ENCODE measurements at places on chromosomes 1 and 21.

- DNase-seq = no peak
Observed at GRCh38 chr1:115649964-115650363, 8.2 kb downstream of the VANGL1 start.

DNA sequence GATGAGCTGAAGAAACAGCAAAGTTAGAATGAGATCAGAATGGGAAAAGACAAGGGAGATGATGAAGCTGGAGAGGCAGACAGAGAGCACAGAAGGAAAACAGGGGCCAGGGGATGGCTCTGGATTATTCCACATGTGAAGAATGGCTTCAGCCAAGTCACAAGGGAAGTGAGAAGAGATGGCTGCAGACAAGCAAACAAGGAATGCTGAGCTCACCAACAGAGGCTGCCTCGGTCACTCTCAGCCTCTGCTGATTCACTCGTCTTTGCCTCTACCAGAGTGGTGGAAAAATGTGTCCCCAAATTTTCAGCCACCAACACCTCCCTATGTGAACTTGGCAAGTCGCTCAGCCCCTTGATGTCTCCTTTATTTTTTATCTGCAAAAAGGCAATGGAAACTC is 46.7 kb downstream of the TRABD2B start:
- no peak for DNase-seq

DNA sequence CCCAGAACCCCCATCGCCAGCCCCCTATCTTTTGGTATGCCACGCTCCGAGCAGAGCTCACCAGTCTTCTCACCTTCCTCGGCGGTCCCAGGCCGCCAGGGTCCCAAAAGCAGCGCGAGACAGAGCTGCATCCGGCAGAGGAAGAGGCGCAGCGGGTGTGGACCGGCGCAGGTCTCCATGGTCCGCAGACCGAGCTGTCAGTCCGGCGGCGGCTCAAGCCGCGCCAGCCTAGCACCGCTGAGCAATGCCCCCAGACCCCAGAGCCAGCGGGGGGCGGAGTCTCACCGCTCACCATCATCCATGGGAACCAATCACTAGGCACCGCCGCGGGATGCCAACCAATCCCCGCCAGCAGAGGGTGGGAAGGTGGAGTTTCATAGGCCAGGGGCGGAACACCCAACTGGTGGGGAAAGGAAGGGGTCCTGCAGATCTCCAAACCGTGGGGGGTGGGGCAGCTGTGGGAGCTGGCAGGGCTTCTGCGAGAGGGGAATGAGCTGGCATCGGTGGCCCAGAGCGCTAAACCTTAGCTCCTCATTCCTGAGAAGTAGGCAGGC is at the start of gene EPHA10:
TSS of gene EPHA10 (minus strand) at position 233 of the 554 bp plus-strand sequence. CDS start at position 179, 54 bp downstream.
- no peak for DNase-seq

DNA sequence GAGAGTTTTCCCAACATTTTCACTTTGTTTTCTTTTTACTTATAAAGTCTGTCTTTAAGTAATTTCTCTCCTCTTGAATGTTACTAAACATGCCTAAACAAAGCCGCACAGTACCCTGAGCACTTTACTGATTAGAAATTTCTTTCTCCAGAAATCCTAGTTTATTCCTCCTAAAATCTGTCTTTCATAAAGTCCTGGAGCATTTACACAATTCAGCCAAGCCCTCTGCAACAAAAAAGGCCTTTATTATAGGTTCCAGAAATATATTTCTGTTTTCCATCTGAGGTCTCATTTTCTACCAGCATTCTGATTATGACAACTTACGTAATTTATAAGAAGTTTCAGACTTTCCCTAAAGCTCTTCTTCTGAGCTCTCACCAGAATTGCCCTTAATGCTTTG is 549.5 kb upstream of the OLFM3 start:
- DNase-seq = no peak

- DNase-seq = no peak
Observed at GRCh38 chr21:44751186-44751798, 39.9 kb upstream of the TSPEAR start.

DNA sequence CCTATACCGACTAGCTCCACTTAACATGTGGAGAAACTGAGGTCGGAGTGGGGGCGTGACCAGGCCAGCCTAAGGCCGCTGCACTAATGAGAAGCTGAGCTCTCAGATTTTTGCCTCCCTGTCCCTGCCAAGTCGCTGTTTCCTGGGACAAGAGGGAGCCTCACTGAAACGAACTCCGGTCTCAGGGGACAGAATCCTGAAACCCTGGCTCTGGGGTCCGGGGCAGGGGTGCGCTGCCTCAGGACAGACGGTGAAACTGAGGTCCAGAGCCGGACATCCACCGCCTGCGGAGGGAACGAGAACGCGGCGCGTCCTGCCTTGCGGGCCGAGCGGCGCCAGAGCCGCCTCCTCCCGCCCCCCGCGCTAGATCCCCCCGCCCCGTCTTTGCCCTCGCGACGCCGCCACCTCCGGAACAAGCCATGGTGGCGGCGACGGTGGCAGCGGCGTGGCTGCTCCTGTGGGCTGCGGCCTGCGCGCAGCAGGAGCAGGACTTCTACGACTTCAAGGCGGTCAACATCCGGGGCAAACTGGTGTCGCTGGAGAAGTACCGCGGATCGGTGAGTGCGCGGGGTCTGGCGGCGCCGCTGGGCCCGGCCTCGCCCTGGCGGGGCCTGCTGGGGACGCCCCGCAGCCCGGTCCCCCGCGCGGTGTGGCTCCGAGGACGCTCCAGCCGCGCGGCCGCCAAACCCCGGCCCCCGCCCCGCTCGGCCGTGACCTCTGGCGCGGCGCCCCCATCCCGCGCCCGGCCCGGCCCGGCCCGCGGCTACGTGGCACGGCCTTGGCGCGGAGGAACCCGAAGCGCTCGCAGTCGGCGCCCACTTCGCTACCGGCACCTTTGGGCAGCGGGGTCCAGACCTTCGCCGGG is at the start of gene GPX7:
TSS of gene GPX7 (plus strand) at position 381 of the 865 bp plus-strand sequence. CDS start at position 420, 39 bp downstream.
- DNase-seq = peak; percentile 20

DNA sequence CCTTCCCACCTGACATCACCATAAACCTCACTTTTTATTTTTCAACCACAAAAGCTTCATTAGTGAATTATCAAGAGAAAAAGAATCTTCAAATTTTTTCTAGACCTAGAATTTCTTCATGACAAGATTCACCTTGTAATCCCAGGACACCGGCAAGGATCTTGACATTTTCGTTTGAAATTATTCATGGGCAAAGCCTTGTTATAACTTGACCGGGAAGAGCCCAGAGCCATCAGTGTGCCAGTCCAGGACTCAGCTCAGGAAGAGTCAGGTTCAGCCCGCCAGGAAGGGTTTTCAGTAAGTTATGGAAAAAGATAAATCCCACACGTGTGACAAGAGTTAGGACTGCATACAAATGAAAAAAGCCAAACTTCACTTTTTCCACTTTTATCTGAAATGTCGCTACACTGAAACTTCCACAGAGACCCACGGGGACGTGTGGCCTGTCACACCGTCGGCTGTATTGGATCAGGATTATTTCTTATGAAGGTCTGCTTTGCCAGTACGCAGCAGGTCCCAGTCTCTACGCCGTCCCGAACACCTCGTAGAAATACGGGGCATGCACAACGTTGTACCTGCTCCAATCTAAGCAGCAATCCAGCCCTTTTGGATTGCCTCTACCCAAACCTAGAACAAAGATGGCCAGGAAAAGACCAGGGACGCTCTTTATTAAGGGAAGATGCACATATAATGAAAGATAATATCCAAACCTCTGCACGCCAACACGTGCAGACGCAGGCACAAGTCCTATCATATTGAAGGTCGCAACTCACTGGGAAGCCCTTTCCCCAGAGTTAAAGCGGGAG is 916 bp downstream of the F3 start:
- no peak for DNase-seq

GRCh38 chr1:54474310-54475251 is 68.4 kb upstream of the SSBP3 start:
- DNase-seq = no peak

GRCh38 chr1:211604548-211604947 is 25.6 kb upstream of the SLC30A1 start:
- DNase-seq = no peak

DNA sequence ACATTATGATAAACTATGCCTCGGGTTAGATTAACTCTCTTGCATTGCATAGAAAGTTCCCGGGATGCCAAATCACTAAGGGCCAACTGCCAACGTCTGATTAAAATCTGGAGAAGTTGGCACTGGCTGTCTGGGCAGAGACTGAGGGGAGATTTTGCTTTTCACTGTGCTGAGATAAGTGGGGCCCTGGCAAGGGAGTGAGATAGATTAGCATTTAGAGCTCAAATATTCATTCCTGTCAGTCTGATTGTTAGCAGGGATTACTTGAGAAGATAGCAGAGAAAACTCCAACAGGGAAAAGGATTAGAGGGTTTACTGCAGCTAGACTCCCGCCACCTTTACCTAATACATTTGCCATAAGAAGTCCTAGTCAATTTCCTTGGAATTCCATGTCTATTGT is 714.1 kb upstream of the CHRM3 start:
- no peak for DNase-seq

DNA sequence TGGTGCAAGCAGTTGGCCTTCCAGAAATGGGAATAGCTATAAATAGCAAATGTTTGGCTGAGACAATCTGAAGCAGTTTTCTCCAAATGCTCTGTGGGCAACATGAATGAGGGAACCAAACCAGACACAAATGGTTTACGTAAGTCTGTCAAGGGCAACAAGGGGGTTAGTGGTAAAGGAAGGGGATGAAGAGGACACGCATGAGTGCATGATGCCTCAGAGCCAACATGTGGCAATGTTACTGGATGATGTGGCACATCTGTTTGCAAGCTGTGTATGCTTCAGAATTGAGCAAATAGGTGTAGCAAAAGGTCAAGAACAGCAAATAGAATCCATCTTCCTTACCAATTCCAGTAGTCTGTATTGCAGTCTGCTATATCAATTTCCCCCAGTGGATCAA is 76.3 kb upstream of the LMO4 start:
- DNase-seq = no peak

- no peak for DNase-seq
Observed at GRCh38 chr1:235918032-235918431, 51.3 kb upstream of the LYST start.

DNA sequence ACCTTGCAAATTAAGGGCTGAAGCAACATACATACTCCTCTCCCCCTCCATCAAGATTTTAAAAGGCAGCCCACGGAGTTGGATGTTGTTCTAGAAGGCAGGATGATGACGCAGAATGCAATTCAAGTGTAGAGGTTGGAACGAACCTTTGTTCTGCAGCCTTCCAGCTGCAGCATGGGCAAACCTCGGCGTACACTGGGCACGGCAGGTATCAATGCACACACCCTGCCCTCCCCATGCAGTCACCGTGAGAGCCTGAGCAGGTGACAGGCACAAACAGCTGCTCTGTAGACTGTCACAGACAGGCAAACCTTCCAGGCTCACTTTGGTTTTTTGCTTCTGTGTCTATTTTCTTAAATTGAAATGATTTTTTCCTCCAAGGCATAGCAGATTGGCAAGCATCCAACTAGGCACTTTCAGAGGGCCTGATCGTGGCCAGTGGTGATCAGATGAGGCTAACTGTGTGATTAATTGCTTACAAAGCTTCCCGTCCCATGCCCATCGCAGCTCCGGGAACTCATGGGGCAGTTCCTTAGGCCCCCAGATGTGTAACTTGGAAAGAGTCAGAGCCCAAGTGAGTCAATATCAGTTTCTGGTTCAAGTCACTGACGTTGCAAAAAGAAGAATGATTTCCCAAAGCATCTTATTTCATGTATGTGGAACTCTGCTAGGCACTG is 82.3 kb downstream of the ITPKB start:
- DNase-seq = no peak

DNA sequence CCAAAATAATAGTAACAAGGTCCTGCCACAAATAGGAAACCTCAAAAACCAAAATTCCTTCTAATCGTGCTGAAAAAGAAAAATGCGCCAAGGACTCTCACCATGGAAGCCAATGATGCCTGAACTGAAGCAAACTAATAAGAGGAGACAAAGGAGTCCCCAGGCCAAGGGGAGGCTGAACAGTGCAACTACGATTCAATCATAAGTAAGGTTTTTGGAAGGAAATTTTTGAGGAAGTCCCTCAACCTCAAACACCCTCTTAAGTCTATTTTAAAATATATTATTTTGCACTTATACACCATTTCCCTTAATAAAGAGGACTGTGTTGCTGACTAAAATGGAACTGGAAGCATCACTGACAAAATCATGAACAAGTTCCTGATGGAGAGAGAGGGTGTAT is 1.7 kb upstream of the ARHGAP29 start:
- DNase-seq = no peak

DNA sequence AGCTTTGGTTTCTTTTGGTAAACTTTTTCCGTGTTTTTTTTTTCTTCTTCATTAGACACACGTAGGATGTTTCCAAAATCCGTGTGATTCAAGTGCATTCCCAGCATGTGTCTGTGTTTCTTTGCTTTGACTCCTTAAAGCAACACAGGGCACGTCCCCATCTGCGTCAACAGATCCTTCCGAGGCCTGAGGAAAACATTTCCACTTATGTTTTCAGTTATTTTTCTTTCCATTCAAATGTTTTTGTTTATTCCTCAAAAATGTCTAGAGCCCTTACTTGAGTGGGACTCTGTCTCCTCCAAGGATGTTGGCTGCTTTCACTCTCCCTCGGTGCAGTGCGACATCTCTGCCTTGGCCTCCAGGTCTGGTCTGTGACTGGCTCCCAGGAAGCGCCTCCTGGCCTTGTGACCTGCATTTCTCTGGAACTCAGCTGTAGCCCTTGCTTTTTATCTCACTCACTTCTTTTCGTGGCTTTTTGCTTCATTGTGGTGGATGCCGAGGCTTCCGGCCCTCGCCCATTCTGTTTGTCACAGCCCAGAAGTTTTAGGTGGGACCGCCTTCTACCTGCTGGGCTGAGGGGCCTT is 31.3 kb upstream of the SLC19A1 start:
- DNase-seq = no peak

DNA sequence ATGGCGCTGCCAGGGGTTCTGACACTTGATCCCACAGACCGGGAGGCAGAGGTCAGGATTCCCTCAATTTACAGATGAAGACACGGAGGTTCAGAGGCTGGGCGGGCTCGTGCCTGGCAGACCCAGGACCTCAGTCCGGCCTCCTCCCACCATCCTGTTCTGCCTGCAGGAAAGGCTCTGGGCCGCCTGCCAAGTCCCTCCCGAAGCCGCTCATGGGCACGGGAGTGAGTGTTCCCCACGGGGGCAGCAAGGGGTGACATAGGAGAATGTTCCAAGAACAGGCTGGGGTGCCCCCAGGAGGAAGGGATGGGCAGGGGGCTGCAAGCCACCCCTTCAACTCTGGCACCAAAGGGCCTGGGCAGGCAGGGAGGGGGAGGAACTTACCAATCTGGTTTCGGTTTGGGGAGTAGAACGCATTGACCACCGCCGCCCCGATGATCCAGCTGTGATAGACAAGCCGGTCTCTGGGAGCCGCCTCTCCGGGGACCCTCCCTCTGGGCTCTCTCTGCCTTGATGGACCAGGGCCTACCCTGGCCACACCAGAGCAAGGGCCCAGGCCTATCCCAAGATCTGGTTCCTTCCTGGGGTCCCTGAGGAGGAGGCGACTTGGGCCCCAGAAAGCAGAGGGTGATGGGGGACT is 7.5 kb downstream of the PRXL2B start:
- no peak for DNase-seq

DNA sequence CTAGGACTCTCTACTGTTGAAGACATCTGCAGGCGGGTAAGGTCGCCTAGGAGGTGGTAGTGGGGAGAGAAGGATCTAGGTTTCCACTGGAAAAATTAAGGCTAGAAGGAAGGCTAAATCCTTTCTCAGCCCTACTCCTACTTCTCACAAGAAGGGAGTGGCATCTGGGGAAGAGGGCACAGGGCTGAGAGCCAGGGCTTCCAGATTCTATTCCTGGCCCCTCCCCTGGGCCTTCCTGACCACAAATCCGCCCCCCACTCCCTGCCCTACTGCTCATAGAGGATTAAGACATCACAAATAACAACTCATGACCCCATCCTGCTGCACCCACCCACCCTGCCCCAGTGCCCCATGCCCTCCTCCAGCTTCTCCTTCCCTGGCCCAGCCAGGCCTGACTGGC is 2.5 kb downstream of the PHLDA3 start:
- no peak for DNase-seq

GRCh38 chr21:41136286-41136685 is 31.7 kb upstream of the BACE2 start:
- no peak for DNase-seq
